ENCODE measurements at places on chromosomes 4 and X.

DNA sequence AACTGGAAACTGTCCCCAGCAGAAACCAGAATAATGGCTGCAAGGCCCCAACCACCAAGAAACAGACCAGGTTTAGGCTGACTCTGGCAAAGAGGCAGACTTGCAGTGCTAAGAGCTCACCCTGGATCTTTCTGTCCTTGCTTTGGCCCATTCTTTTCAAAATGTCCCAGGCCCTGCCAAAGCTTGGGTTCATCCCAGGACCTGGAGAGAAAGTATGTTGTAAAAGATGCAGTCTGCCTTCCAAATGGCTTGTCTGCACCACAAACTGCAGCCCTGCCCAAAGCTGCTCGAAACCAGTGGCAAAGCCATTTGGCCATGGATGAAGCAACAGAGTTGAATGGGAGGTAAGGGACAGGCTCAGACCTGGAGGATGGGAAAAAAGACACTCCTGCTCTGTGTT is 38.0 kb upstream of the LNX1 start:
- DNase-seq, result no peak

GRCh38 chr4:7244751-7245320 is 52.5 kb downstream of the SORCS2 start:
- no peak for DNase-seq

GRCh38 chrX:3589474-3589873 is 124.0 kb downstream of the PRKX start:
- DNase-seq, result no peak

- DNase-seq, result no peak
These were observed 43.5 kb downstream of the LRP2BP start for GRCh38 chr4:185352202-185352601.
